Stimulated activated CD4-positive, alpha-beta T cell treated with anti-CD3 and anti-CD28 coated beads, Interleukin-1b, Interleukin-23, amount 100 ng/mL, for 24 hours (primary cell): ENCODE measurements at places on chromosomes 3 and 15.

DNA sequence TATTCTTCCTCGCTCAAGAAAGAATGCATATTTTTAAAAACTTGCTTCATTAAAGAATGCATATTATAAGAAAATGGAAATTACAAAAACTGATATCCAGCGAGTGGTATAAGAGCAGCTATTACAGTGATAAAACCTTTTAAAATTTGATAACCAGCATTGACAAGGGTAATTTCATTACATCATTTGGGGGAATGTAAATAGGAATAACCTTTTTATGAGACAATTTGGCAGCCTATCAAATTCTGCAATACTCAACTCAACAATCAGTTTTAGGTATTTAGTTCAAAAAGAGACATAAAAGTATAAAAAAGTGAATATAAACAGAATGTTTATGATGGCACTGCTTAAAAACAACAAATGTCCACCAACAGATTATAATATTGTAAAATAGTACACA, 35.4 kb downstream of the MAP4 start:
- DNase-seq: no peak

GRCh38 chr3:97257942-97258697, 443.7 kb downstream of the EPHA6 start:
- no peak for DNase-seq

- DNase-seq: no peak
These were observed 63.8 kb downstream of the SLC9A9 start for GRCh38 chr3:143784446-143784845.

GRCh38 chr15:69325456-69325971, 26.8 kb downstream of the PAQR5 start:
- no peak for DNase-seq

DNA sequence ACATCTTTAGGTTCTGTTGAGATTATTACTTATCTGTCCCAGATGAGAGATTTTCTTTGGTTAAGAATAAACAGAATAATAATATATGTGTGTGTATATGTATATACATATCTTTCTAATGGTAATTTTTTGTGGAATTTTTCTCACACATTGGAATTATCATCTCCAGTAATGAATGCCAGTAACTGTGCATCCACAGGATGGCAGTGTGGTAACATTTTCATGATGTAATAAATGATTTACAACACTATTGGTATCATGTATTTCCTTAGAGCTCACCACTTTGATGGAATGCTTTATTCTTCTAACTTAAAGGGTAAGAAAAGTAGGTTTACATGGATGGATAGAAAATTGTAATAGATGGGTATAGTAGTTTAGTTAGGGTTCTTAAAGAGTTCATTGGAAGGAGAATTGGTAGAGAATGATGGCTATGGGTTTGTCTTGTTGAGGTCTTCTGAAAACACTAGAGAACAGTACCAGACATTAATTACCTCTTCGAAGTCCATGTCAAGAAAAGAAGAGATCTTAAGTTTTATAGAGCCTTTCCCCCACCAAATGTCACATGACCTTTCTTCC, 78.1 kb downstream of the STT3B start:
- DNase-seq: no peak

DNA sequence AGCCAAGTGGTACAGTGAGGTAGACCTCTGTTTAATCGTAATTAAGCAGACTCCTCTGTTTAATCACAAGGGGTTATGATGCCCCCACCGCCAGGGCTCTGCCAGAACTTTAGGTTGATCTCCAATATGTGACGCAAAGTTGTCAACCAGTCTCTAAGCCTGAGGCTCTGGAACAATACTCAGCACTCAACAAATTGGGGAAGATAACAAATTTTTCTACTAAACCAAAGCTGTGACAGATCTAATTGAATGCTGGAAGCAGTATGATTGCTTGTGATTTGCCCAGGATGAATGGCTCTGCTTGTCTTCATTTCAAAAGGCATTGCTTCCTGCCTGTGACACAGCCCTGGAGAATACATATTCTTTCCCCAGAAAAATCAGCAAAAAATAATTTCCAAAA, 57.1 kb downstream of the SNTN start:
- no peak for DNase-seq

DNA sequence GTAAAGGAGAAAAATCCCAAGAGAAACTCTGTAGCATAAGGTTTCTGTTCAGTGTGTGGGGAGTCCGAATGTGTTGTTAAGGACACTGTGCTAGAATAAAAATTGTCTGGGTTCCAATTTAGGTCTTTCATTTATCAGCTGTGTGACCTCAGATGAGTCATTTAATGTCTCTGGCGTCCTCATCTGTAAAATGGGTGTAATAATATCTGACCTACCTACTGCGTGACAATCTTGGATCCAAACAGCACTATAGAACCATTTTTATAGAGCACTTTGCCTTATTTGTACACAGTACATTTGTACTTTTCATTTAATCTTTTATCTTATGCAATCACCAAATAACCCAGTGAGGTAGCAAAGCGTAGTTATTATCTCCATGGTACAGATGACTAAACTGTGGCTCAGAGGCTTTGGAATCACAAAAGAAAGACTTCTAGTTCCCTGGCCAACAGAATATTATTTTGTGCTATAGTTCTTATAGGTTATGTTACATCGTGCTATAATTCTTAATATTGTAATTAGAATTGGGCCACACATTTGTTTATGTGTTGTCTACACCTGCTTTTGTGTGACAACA, 46.6 kb upstream of the TNIK start:
- DNase-seq: no peak

GRCh38 chr3:105927741-105928140, 58.9 kb upstream of the CBLB start:
- DNase-seq: no peak

DNA sequence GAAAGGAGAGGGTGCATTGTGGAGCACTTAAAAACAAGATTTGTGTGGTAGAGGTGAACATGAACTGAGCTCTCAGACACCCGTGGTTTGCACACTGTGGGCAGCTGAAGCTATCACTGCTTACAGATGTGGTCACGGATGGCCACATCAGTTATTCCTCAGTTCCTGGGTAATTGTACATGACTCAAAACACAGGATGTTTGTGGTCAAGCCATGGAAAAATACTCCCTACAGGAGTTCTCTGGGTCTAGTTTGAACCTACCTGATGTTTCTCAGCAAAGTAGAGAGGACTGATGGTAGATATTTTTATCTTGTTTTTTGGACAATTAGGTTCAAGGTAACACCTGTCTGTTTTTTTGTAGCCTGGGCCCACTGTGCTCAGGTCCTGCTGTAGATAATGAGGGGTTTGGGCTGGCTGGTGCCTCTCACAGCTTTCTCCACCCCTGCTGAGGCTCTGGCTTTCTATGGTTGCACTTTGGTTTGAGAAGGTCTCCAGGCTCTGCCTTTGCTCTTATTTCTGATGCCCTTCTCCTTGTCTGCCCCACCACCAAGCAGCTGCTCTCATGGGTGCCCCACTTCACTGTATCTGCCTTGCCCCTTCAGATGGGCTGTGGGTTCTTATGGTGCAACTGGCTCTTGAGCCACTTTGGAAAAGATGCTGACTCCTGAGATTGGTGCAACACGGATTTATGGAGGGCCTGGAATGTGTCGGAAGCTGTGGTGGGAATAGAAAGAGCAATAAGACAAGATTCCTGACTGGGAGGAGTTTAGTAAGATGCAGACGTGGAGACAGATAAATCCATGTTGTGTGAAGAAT, 40.1 kb downstream of the CDCP1 start:
- DNase-seq: no peak

- no peak for DNase-seq
These were observed 173.6 kb upstream of the BHLHE40 start for GRCh38 chr3:4805662-4806061.

GRCh38 chr3:5494905-5495519, 307.5 kb downstream of the EDEM1 start:
- no peak for DNase-seq

DNA sequence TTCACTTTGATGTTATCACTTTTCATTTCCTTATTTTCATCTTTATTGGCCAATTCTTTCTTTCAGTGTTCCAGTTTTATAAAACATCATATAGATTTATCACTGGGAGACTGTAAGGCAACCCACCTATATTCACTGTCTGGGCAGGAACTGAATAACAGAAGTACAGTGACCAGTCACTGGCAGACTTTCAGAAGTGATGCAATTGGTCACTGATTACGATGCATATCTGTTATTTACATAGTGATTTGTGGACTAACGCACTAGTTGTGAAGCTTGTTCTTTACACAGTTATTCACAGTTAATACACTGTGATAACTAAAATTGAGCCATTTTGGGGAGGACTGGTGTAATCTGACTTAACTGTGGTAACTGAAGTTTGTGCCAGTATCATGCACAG, 190.2 kb upstream of the DPH6 start:
- no peak for DNase-seq

DNA sequence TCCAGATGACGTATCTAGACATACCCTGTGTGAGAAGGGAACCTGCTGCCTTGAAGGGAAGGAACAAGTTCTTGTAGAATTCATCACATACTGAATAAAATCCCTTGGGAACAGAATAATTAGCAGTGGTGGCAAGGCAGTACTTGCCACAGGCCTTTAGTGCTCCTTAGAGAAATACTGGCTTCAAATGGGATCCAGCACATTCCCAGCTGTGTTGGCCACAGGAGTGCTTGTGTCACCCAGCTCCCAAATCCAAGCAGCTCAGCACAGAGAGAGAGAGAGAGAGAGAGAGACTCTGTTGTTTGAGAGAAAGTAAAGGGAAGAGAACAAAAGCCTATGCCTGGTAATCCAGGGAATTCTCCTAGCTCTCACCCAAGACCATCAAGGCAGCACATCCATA, 969.0 kb upstream of the ALCAM start:
- DNase-seq: no peak

DNA sequence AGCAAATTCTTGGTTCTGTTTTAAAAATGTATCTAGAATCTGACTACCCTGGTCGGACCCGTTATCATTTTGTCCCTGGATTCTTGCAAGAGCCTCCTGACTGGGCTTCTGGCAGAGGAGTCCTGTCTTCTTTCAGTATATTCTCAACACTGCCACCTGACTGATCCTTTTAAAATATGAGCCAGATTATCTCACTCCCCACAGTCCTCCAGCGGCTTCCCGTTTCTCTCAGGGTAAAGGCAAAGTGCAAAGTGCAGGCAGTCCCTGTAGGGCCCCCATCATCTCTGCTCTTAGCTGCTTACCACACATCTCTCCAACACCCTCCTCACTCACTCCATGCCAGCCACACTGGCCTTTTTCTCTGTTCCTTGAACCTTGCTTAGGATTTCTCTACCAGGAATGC, 28.4 kb downstream of the CRTC3 start:
- no peak for DNase-seq

- DNase-seq: no peak
These were observed 22.9 kb upstream of the SLC4A7 start for GRCh38 chr3:27507111-27507510.

DNA sequence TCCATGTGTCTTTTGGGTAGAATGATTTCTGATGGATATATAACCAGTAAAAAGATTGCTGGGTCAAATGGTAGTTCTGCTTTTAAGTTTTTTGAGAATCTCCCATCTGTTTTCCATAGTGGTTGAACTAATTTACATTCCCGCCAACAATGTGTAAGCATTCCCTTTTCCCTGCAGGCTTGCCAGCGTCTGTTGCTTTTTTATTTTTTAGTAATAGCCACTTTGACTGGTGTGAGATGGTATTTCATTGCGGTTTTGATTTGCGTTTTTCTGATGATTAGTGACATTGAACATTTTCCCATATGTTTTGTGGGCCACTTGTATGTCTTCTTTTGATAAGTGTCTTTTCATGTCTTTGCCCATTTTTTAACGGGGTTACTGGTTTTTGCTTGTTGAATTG, 36.3 kb upstream of the MB21D2 start:
- DNase-seq: no peak

- no peak for DNase-seq
These were observed 5.9 kb upstream of the TRA2B start for GRCh38 chr3:185943760-185944106.

GRCh38 chr3:178915365-178915764, 156.2 kb downstream of the ZMAT3 start:
- no peak for DNase-seq

- DNase-seq: no peak
These were observed 52.4 kb downstream of the PSMD6 start for GRCh38 chr3:63970631-63971475.

DNA sequence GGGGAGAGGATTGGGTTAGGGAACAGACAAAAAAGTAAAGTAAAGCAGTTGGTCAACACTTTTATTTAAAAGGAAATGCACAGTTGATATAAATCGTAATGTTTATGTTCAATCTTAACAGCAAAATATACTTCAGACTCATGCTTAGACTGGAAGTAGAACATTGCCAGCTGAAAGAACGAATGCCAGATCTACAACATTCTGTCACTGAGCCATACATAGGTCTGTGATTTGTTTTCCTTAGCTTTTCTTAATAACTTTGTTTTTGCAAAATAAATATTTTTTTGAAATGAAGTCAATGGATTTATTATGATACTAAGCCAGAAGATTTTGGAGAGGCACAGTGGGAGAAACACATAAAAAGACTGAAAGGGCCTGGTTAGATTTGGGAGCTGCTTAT, 62.0 kb downstream of the LEKR1 start:
- DNase-seq: no peak

GRCh38 chr3:179297971-179298725, 24.7 kb upstream of the ZNF639 start:
- no peak for DNase-seq

DNA sequence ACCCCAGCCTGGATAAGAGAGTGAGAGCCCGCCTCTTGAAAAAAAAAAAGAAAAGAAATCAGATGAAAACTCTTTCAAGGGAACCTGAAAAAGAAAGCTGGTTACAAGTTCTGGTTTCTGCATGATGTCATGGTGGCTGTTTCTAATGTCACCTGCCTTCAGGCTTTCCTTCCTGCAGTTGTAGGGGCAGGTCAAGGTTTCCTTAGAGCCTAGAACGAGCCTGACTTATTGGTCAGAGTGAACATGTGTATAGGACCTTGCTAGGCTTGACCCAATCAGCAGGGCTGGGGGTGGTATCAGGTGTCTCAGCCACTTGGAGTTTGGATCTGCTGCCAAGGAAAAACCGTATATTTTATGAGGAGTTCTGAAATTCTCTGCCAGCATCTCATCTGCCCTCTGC, 3.8 kb downstream of the IVD start:
- DNase-seq: no peak

DNA sequence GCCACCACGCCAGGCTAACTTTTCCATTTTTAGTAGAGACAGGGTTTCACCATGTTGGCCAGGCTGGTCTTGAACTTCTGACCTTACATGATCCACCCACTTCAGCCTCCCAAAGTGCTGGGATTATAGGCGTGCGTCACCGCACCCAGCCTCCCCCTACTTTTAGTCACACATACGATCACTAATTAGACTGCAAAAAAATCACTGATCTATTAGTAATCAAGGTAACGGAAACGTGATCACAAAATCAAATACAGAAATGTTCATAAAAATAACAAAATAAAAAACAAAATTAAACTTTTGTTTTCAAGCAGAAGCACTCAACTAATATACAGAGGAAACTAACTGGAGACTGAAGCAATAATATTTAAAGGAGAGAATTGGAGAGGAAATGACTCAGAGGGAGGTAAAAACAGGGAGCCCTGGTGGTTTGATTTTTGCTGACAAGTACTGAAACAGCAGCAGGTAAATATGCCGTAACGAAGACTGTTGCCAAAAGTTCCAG, 4.6 kb downstream of the WDR53 start:
- DNase-seq: no peak

GRCh38 chr3:185649414-185649813, 63.3 kb downstream of the SENP2 start:
- no peak for DNase-seq

GRCh38 chr3:58487140-58487886, 4.6 kb upstream of the KCTD6 start:
- DNase-seq: no peak

GRCh38 chr3:130276203-130276803, 69.2 kb upstream of the COL6A5 start:
- DNase-seq: no peak

GRCh38 chr15:33142708-33143107, 51.8 kb downstream of the FMN1 start:
- no peak for DNase-seq
